Stimulated activated CD8-positive, alpha-beta memory T cell treated with anti-CD3 and anti-CD28 coated beads, Interleukin-2, amount 100 ng/mL, for 48 hours (primary cell): ENCODE measurements at places on chromosomes 3 and 15.

GRCh38 chr3:104323226-104323625, 1043.5 kb upstream of the ALCAM start:
- no peak for DNase-seq

DNA sequence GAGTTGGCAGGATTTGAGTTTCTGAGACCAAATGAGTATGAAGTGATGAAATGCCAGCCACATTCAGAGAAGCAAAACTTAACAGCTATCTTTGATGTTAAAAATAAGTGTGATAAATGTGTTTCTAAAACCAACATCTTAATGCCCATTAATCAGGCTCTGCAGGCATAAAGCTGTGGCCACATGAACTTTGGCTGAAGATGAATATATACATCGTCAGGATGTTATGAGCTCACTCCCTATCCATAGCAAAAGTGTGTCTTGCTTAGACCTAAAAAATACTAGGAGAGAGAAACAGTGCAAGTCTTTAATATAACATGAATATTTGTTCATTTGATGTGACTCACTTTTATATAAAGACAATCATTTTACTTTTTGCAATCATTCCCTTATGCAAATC, 218.0 kb downstream of the CADM2 start:
- no peak for DNase-seq

GRCh38 chr3:59257506-59257905, 207.7 kb upstream of the CFAP20DC start:
- no peak for DNase-seq

GRCh38 chr15:25862472-25863110, 536 bp downstream of the ATP10A start:
- DNase-seq: no peak

DNA sequence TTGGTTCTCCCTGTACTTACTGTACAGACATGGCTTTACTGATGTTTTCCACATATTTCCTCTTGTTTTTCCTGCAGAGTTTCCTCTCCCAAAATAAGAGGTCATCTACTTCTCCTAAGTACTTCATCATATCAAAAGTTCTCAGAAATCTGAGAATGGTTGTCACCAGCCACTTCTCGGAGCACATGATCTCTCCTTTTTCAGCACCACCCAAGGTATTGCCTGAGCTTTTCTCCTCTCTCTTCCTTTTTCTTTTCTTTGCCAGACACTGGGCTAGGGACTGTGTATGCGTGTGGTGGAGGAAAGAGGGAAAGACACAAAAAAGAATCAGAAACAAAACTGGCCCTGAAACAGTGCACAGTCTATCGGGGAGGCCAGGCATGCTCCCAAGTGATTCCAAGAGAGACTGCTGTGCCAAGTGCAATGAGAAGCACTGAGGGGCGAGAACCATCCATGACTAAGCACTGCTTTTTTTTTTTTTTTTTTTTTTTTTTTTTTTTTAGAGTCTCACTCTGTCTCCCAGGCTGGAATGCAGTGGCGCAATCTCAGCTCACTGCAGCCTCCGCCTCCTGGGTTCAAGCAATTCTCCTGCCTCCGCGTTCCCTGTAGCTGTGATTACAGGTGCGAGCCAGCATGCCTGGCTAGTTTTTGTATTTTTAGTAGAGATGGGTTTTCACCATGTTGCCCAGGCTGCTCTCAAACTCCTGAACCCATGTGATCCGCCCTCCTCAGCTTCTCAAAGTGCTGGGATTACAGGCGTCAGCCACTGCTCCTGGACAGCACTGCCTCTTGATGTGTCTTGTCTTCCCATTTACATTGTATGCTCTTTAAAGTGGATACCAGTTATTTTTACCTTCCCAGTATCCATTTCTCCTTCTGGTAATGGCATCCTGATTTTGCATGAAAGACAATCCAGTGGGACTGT, 194.0 kb upstream of the FEZF2 start:
- DNase-seq: no peak

- no peak for DNase-seq
Measured at GRCh38 chr3:143036557-143036956, 35.2 kb downstream of the U2SURP start.

DNA sequence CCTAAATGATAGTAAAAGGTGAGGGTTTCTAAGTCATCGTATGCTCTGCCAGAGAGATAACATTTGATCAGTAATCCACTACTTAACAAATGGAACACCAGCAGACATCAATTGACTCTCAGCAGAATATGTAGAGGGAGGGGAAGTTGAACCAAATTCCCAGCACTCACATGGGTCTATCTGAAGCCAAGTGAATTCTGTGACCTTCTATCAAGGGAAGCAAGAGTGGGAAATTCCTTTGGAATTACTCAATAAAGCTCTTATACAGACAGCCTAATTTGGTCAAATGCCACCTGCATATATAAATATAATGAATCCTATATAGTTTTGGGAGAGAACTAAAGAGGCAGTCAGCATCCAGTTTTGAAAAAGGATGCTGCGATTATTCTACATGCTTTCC, 15.8 kb upstream of the KCNMB2 start:
- DNase-seq: no peak

DNA sequence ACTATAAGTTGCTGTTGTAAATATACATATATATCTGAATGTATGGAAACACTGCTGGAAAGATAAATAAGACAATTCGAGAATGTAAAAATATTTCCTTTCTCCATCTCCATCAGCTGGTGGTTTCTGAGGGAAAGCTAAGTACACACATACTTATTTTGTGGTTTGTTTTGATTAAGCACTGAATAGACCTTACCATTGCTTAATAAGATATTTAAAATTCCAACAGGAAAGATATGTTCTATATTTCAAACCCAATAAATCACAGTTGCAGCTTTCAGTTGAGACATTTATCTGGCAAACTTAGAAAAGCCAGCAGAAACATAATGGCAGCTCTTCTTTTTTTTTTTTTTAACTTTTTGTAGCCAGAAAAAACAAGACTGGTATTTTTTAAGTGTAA, 160.4 kb downstream of the VGLL3 start:
- no peak for DNase-seq

DNA sequence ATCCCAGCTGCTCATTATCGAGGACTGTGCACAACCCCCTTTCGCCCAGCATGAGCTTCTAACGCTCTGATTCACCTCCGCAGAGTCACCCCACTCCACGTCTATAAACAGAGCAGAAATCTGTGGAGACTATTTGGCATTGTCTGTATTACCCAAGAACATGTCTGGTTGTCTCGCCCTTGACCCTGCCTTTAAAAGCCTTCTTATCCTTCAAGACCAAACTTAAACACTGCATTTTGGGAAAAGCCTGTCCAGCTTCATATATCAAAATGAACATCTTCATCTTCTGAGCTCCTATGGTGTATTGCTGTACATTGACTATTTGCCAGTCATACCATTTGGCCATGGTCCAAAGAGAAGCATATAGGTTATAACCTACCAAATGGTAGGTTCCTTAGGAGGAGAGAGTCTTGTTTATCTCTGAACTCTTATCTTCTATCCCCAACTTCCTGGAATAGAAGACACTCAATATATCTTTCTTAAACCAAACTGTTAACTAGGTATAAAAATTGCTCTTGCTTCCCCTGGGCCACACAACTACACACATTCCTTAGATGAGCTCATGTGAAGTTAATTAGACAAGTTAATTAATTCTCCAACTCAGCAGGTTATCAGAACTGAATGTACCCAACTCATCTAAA, 90.1 kb downstream of the FBN1 start:
- no peak for DNase-seq

- no peak for DNase-seq
Measured at GRCh38 chr3:31546725-31547124, 14.0 kb downstream of the STT3B start.

GRCh38 chr15:62993066-62993465, 49.5 kb upstream of the TPM1 start:
- no peak for DNase-seq

- DNase-seq: no peak
Measured at GRCh38 chr3:168049367-168049974, 46.3 kb downstream of the GOLIM4 start.

GRCh38 chr3:197713477-197713822, 23.3 kb downstream of the RUBCN start:
- no peak for DNase-seq

DNA sequence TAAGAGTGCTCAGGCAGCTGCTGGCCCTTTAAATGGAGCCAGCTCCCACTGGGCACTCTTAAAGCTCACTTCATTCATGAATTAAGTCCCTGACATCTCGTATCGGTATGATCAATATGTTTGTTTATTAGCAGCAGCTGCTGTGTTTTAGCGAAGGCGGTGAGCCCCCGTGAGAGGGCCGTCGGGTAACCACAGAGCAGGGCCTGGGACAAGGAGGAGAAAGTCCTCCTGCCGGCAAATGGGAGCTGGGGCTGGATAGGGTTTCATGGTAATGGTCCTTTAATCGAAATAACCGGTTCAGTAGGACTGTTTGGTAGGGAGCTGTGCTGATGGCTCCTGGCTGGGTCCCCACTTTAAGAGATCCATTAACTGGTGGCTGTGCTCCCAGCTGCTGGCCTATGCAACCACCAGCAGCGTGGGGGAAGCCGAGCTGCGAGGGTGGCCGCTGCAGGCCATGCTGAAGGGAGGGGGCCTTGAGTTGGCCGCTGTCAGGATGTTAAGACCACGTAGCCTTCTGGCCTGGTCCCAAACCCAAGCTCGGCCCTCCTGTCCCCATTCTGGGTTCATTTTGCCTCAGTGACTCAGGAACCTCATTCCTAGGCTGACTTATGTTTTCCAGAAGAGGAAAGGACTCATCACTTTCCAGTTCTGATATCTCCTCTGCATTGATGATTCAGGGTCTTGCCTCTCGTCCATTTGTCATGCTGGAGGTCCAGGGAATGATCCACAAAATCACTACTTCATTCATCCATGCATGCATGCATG, 67.6 kb upstream of the NTRK3 start:
- no peak for DNase-seq

DNA sequence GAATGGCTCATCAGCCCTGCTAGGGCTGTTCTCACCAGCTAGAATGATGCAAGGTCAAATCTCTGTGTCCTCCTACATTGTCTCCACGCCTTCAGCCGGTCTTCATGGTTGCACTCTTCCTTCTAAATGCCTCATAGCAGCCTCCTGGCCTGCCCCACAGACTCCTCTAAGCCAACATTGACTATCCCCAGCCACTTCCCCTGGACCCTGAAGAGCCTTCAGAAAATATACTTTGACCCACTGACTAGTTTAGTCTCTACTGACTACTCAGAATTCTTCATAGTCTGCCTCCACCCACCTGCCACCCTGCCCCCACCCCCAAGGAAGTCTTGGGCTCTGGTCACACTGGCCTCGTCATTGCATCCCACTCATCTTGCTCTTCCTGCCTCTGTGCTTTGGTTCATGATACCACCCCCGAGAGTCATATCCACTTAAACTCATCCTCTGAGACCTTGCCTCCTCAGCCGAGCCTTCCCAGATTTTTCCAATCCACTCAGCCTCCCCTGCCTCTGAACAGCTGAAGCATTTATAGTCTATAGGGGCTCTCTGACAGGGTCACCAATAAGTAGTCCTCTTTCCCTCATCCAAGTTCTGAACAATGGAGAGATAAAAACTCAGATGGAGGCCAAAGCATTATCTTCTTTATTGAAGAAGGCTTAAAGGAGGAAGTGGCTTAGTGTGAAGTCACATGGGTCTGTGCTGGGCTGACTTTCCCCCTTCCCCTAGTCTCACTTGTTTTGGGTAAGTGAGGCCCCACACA, 9.5 kb upstream of the DOCK3 start:
- peak; percentile 12 for DNase-seq

DNA sequence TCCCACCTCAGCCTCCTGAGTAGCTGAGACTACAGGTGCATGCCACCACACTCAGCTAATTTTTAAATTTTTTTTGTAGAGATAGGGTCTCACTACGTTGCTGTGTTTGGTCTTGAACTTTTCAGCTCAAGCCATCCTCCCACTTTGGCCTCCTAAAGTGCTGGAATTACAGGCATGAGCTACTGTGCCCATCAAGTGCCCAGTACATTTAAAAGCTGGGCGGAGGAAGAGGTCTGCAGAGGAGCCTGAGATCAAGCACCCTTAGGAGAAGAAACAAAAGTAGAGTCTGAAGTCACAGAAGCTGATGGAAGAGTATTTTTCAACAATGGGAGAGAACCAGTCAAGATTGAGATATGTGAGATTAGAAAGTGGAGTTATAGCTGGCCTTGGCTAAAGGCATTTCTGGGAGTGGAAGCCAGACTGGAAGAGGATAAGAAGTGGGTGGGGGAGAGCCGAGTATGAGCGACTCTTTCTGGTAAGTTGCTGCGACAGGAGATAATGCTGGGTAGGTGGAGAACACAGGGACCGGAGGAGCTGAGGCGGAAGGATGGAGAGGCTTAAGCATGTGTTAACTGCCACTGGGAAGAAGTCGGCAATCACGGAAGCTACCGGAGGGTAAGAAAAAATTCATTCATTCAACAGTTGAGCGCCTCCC, 782 bp upstream of the IREB2 start:
- no peak for DNase-seq

DNA sequence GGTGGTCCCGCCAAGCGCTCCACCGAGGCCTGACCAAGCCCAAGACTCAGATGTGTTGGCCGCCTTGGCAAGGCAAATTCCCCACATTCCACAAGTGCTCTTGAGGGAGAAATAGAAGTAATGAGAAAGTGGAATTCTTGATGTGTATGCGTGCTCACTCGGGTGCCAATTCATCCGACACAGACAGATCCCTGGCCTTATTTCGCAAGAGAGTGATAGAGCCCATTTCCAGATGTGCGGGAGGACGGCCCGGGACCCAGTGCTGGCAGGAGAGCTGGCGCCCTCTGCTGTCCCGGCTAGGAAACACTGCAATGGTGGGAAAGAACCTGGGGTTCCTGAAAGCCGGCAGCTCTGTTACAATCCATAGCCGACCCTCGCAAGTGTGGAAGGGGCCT, 76.0 kb downstream of the HMG20A start:
- peak; percentile 57 for DNase-seq

- DNase-seq: no peak
Measured at GRCh38 chr3:192887701-192888100, 30.0 kb downstream of the MB21D2 start.

DNA sequence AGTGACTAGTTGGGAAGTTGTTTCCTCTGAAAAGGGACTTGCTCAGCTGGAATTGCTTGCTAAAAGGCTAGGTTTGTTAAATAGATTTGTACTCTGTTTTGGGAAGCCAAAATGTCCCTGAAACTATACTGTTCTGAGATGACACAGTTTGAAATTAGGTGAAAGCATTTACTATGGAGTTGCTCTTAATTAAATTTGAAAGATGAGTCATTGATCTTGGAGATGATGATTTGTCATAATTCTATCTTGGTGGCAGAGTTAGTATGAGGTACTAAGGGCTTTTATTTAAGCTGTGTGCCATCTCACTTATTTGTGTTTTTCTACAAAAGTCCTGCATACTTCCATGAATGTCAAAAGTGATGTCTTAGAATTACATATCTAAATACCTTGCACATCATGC, 320.9 kb downstream of the PTPRG start:
- DNase-seq: no peak

GRCh38 chr3:133408961-133409360, 9.1 kb downstream of the BFSP2 start:
- no peak for DNase-seq

- DNase-seq: no peak
Measured at GRCh38 chr3:80668600-80669294, 900.9 kb upstream of the ROBO1 start.

- no peak for DNase-seq
Measured at GRCh38 chr3:197491923-197492664, 63.7 kb downstream of the BDH1 start.
